ENCODE measurements at places on chromosomes 7 and 10.

GRCh38 chr10:72852508-72852907 lies 41.0 kb upstream of the OIT3 start:
- no peak for DNase-seq

- DNase-seq: no peak
Observed at GRCh38 chr7:96211954-96212353, 109.9 kb downstream of the SLC25A13 start.

GRCh38 chr7:47291461-47292081 lies 290.3 kb downstream of the TNS3 start:
- DNase-seq: peak; percentile 73

DNA sequence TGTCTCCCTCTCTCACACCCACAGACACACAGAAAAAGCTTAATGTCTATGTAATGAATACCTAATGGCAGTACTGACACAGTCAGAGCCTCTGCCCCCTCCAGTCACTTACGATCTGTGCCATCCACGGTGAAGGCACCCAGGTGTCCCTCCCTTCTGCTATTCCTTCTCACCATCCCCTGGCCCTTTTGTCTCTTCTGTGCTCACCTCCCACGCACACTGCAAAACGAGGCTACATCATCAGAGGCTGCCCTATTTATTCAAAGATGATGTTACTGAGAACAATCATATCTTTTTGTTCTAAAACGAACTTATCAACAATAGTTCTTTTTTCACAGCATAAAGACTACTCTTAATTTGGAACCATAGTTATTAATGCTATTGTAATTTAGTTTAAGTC lies 246.9 kb upstream of the MKLN1 start:
- DNase-seq: no peak

DNA sequence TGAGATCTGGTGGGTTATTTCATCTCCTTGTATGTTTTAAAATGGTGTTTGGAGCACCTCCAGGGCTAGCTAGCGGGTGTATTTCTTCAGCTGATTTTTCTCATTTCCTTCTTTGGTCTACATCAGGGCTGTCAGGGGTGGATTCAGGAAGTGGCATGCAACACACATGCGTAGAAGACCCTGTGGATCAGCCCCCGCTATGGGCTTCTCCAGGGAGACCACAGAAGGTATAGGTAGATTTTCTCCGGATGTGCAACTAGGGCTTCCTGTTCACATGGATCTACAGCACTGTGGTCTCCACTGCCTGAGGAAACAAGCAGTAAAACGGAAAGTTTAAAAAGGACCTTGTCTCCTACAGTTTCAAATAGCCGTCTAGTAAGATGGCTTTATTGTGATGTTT lies 10.4 kb downstream of the NUB1 start:
- no peak for DNase-seq

DNA sequence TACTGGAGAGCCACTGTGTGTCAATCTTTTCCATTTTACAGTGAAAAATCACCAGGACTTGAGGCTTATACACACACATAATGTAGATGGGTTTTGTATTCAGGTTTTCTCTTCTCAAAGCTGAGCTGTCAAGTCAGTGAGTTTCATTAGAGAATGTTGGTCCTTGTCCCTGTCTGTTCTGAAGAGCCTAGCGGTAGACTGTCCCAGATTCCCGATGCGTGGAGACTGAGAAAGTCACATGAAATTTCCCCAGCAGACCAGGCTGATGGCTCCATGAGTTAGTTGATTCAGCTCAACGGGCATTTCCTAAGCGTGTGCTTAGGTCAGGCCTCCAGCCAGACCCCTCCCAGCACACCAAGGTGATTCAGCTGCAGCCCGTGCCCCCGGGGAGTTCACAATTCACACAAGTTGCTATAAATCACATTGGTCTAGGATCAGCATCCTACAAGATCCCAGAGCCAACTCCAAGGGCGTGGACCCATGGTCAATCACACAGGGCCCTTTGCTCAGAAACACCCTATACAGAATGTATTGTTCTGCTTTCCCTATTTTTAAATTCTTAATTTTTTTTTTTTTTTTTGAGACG lies 17.2 kb downstream of the CHST15 start:
- DNase-seq: no peak

- no peak for DNase-seq
Observed at GRCh38 chr10:103175580-103176285, 17.3 kb downstream of the NT5C2 start.

- no peak for DNase-seq
Observed at GRCh38 chr10:74255888-74256357, 104.9 kb downstream of the ADK start.

DNA sequence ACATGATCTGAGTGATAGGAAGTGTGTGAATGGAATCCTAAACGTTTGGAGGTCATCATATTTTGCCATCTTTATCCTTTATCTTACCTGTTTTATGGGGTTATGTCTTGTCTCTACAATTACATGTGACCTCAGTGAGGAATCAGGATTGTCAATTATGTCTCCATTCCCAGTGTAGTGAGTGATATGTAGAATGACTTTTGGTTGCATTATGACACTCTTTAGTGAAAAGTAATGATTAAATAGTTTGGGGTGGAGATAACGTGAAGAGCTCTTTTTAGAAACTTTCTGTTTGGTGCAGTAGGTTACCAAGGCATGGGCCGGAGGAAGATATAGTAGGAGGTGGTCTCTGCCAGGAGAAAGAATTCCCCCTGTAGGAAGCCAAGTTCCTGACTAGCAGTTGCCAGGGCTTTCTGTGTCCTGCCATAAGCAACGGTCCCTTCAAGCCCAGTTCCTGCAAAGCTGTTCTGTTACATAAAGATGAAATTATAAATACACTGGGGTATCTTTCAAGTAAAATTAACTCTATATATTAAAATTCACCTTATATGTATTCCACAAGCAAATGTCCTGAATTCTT lies 228.2 kb downstream of the NSUN6 start:
- no peak for DNase-seq

GRCh38 chr7:76318488-76319353 lies 16.2 kb downstream of the HSPB1 start:
- peak; percentile 81 for DNase-seq

DNA sequence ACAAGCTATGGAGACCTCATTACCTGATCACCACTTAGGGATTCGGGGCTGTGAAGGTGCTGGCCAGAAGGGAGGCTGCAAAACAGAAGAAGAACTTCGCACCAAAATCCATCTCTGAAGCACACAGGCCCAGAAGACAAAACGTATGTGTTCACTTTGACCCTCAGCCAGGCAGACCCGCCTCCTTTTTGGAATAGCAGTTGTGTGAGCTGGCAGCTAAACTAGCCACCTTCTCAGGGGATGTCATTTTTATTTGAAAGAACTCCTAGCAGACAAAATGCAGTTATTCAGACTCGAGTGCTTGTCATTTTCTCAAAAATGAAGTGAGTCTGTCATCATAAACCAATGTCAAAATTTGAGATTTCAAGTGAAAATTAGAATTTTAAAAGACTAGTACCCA lies 71.7 kb downstream of the TNS3 start:
- DNase-seq: no peak

- DNase-seq: no peak
Observed at GRCh38 chr7:50614721-50615518, 49.7 kb upstream of the DDC start.

GRCh38 chr10:26311383-26311940 lies 94.9 kb downstream of the GAD2 start:
- no peak for DNase-seq

DNA sequence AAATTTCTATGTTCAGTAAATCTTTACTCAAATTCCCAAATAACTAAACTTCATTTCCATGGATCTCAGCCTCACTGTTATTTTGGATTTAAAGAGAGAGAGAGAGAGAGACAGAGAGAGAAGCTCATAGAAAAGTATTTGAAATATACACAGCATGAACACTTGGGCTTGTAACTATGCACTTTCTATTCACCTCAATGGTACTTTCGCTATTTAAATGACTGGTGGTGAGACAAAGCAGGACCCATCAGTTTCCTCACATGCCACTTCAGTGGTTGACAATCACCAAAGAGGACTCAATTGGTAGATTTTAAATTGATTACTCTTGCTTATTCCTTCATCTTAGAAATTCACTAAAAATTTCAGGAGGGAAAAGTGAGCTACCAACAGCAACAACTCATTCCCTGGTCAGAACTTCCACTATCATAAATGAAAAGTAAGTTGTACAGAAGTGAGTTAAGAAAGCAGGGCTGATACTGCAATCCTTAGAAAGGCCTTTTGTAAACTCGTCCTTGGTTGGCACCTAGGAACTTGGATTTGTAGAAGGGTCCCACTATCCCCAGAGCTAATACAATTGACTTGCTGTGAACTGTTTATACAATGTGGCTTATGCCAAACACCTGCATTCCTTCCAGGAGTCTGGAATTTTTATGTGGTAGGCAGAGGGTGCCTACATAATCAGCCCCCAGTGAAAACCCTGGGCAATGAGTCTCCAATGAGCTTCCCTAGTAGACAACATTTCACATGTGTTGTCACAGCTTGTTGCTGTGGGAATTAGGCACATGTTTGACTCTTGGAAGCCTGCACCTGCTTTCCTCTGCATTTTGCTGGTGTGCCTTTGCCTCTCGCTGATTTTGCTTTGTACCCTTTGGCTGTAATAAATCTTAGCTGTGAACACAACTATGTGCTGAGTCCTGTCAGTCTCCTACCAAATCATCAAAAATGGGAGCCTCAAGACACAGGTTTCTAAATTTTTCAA lies 10.8 kb downstream of the ERLIN1 start:
- DNase-seq: no peak

- no peak for DNase-seq
Observed at GRCh38 chr7:44615149-44615611, 8.8 kb downstream of the OGDH start.

GRCh38 chr7:115113776-115114175 lies 191.9 kb downstream of the MDFIC start:
- DNase-seq: no peak

DNA sequence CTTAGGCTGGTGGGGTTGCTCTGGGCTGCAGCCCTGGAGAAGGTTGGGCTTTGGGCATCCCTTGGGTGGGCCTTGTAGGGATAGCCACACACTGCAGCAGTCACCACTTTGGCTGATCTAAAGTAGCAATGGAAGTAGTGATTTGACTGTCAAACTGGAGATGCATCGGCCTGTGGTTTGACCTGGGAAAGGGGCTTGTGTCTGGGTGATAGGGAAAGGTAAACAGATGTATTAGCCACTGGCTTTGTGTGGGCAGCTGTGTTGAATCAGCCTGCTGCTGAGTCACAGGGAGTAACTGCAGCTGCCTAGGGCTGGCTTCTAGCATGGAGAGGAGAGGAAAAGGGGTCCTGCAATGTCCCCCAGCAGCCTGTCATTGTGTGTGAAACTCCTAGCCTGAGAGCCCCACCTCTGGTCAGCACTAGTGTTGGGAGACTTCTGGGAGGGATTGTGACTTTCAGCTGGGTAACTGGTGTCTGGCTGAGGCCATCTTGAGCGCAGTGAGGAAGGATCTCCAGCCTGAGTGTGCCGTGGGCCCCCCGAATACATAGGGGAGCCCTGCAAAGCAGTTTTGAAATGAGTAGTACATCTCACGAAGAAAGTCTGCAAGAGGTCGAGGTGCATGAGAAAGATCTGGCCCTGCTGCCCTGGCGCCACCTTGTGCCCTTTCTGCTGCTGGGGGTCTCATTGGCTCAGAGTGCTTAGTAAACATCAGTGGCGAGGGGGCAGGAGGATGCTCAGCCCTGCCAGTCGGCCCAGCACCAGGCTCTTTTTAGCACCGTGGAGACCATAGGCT lies 117.3 kb downstream of the FANK1 start:
- DNase-seq: no peak

DNA sequence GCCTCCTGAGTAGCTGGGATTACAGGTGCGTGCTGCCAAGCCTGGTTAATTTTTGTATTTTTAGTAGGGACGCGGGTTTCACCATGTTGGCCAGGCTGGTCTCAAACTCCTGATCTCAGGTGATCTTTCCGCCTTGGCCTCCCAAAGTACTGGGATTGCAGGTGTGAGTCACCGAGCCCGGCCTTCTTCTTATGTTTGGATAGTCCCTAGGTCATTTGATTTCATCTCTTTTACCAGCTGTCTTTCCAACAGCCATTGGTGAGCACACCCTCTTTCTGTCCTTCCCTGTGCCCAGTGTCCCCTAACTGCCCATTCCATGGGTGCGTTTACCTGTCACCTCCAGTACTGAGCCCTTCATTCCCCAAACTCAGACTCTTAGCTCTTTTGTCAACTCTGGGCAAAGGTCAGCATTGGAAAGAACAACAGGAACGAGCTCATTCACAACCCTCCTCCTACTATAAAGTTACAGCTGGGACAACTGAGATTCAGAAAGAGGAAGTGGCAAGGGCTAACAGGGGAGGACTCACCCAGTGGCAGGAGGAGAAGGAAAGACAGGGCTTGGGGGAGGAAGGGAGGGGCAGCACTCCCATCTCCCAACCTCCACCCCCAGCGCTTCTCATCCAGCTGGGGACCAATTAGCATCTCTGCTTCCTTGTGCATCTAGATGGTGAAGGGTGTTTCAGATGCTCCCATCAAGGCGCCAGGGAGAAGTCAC lies 5.6 kb downstream of the SSC4D start:
- no peak for DNase-seq

DNA sequence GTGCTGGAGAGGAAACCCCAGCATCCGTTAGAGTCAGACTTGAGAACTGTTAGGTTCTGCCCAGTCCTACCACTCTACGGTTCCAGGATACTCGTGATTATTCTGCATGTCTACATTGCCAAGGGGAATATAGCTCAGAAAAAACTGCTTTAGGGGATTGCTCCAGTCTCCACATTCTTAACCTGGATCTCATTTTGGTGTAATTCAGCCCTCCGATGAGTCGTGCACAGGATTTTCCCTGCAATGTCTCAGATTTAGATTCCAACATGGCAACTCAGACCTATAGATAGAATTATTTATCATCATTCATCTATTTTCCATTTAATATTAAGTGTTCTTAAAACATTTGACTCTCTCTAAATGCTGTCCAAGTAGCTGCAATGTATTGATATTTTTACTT lies 121.1 kb upstream of the ZEB1 start:
- no peak for DNase-seq

GRCh38 chr7:1357601-1358271 lies 101.5 kb downstream of the MICALL2 start:
- DNase-seq: no peak

DNA sequence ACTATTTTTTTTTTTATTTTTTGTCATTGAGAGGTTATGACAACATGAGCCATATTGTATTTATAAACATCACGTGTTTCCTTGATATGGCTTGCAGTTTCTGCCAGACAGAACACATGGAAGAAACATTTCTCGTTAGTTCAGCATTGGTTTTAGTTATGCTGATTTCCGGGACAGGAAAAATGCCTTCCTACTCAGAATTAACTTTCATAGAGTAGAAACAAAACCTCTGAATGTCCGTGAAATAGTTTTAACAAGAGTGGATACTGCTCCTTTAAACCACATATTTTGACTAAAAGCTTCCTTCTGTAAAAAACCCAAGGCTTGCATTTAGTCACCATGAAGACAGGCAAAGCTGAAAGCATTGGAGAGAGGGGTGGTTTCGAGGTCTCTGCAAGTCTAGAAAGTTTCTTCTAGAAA lies 240.4 kb downstream of the KIAA1217 start:
- DNase-seq: no peak

GRCh38 chr7:42315631-42316030 lies 78.6 kb upstream of the GLI3 start:
- DNase-seq: no peak

GRCh38 chr7:40944981-40945585 lies 757.8 kb downstream of the INHBA start:
- DNase-seq: no peak

- DNase-seq: no peak
Observed at GRCh38 chr10:127442220-127442525, 106.9 kb upstream of the NPS start.
